ENCODE measurements at places on chromosomes 1 and 21.

DNA sequence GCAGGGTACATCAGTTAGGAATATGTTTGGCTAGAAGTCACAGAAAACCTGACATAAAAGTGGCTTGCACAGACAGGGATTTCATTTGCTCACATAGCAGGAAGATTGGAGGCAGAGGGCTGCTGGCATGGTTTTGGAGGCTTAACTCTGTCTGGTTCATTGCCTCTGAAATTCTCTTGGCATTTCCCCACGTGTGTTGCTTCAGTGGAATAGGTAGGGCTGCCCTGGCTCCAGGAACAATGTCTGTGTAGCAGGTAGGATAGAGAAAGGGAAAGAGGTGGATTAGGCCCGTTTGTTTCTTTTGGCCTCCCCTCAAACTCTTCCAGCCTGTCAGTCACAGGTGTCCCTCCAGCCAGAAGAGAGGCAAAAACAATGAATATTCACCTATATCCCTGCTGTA lies 20.5 kb upstream of the SIPA1L2 start:
- DNase-seq, result no peak

DNA sequence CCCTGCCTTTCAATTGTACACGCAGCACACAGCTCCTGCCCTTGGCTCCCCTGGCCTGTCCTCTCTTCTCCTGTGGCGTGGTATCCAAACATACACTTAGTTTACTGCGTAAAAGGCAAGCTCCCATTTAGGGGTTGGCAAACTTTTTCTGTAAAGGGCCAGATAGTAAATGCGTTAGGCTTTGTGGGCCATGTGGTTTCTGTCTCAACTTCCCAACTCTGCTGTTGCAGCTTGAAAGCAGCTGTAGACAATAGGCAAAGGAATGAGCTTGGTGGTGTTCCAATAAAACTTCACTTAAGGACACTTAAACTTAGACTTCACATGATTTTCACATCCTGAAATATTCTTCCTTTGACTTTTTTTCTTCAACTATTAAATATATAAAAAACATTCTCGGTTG lies 63.3 kb downstream of the RHOU start:
- DNase-seq, result no peak

DNA sequence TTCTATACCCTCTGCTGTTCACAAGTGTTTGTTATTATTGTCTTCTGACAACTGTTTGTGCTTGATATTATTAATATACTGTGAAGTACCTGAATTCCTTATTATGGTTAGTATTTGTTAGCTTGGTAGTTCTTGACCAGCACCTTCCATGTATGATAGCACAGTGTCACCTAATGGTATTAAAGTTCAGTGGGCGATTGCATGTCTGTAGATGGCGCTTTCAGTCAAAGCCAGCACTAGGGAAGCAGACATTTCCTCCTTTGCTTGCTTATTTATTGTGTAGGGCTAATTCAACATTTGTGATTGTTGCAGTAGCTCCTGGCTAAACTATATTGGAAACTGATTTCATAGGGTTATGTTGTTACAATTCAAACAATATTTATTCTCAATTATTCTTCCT lies 218.0 kb downstream of the ZP4 start:
- no peak for DNase-seq

DNA sequence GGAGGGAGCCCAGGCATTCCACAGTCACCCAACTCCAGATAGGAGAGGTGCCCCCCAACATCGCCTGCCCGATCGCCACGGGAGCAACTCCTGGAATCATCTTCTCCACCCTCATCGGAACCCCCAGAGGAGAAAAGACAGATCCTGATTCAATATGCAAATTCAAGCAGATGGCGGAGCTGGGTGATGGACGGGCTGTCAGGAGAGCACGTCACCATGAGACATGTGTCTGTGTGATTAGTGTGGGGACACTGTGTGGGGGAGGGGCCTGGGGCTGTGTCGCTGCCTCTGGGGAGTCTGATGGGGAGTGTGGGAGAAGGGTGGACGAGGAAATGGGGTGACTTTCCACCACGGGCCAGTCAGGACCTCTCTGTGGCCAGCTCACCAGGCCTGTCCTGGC lies 90.2 kb upstream of the CSF3R start:
- DNase-seq, result no peak

- DNase-seq, result no peak
Measured at GRCh38 chr1:152777510-152778137, 2.7 kb downstream of the LCE1F start.

GRCh38 chr21:45858180-45858579 lies 123.4 kb upstream of the COL6A1 start:
- no peak for DNase-seq

- no peak for DNase-seq
Measured at GRCh38 chr1:119103764-119104163, 36.7 kb downstream of the WARS2 start.

DNA sequence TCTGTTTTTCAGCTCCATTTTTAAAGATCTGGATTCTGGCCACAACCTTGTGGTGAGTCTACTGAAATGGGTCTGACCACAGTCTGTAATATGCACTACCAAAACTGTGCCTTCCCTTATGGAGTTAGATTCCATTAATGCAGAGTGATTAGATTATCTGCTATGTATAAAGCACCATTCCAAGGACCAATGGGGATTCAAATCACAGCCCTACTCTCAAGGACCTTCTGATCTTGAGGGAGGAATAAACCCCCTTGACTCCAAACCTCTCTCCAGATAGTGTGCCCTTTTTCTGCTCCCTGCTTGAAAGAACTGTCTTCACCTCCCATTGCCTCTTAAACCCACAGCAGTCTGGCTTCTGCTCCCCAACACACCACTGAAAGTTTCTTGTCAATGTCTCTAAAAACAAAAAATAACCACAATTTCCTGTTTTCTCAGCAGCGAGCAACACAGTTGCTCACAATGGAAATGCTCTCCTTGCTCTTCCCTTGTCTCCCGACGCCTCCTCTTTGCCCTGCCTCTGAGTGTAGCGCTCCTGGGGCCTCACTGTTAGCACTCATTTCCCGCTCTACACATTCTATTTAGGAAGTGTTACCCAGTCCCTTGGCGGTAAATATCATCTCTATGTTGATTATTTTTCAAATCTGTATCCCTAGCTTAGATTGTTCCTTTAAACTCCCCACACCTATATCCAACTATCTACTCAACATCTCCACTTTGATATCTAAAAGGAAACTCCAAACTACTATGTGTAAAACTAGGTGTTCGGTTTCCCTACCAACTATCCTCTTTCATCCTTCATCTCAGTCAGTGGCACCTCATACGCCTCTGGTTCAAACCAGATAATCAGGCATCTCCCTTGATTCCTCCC lies 13.6 kb downstream of the PCNX2 start:
- DNase-seq, result no peak

DNA sequence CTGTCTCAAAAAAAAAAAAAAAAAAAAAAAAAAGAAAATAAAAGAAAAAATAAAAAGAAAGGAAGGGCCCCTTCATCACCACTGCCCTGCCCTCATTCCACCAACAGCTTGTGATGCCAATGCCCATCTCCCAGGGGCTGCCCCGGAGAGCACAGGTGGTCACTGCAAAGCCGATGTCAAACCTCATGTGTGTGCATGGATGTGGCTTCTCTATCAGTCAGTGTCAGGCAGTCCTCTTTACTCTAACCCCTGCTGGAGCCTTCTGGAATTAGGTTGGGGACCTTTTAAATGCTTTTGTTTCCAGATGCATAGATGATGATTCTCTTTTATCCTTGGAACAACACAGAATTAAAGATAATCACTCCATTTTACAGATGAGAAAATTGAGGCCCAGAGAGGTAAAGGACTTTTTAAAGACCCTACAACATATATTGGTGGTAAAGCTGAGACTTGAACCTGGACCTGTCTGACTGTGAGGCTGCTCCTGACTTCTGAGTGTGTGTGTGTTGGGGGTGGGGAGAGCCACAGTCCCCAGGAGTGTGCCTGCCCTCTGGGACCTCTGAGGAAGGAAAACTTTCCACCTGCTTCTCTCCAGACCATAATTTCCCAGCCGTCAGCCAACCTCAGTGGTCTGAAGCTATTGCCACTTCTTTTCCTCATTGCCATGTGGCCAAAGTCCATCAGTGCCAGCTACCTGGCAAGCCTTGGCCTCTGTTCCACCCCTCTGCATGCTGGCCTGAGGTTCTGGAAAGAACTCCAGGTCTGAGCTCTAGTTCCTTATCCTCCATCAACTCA lies 3.0 kb upstream of the TMEM54 start:
- DNase-seq, result no peak

GRCh38 chr21:16945580-16945979 lies 567.3 kb upstream of the CXADR start:
- no peak for DNase-seq

DNA sequence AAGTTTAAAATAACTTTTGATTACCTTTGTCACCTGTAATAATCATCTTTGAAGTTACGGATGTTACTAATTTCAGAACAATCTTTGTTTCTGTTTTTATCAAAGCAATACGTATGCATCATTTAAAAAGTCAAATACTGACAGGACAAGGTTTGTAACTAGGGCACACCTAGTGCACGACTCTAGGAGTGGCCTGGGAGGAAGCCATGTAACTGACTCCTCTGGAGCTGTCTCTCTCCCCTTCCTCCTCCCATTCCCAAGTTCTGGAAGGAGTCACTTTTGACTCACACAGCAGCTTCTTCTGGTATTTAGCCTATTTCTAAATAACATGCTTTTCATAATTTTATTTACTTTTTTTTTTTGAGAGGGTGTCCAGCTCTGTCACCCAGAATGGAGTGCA lies 11.8 kb upstream of the RAP1GAP start:
- no peak for DNase-seq

GRCh38 chr1:10575616-10576015 lies 100.9 kb downstream of the PEX14 start:
- DNase-seq, result no peak

DNA sequence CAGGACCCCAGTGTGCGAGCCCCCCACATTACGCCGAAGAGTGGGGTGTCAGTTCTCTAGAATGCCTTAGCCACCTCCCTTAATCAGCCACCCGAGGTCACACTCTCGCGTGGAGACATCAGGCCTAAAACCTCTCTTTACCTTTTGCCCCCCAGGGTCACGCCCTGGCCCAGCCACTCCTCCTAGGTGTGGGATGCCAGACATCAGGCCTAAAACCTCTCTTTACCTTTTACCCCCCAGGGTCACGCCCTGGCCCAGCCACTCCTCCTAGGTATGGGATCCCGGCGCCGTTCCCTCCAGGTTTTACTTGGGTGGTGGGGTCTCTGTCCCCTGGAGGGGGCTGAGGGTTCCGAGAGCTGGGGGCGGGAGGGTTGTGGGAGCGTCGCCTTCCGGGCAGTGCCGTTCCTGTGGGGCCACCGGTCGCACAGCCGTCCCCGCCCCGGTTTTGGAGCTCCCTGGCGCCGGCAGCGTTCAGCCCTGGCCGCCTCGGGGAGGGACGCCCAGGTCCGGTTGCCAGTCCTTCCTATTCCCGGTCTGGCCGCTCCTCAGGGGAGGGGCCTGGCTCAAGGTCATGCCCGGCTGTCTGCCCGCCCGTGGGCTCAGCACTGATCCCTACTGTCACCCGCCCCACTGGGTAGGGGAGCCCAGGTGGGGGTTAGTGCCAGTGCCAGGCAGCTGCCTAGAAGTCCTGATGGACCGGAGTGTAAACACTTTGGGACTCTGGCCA lies 882 bp downstream of the VPS13D start:
- DNase-seq, result no peak

- DNase-seq, result no peak
Measured at GRCh38 chr21:25191141-25191540, 416.1 kb downstream of the MRPL39 start.

DNA sequence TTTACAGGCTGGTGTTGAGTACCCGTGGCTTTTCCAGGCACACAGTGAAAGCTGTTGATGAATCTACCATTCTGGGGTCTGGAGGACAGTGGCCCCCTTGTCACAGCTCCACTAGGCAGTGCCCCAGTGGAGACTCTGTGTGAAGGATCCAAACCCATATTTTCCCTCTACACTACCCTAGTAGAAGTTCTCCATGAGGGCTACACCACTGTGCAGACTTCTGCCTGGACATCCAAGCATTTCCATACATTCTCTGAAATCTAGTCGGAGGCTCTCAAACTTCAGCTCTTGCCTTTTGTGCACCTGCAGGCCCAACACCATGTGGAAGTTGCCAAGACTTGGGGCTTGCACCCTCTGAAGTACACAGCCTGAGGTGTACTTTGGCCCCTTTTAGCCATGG lies 227.8 kb downstream of the BACH1 start:
- no peak for DNase-seq

DNA sequence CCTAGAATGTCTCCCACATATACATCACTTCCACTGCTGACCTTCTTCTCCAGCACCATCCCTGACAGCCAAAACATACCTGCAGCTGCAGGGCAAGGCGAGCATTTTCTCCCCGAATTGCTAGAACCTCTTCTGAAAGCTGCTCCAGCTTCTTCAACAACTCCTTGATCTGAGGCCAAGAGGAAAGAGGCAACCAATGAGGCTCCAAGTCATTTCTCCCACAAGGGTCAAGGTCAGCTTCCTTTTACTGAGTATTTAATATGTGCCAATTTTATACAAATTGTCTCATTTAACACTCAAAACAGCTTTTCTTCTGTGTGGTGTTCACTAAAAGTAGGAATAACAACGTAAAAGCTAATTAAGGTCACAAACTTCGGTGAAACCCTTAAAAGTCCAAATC lies 9.4 kb upstream of the PIAS3 start:
- no peak for DNase-seq

DNA sequence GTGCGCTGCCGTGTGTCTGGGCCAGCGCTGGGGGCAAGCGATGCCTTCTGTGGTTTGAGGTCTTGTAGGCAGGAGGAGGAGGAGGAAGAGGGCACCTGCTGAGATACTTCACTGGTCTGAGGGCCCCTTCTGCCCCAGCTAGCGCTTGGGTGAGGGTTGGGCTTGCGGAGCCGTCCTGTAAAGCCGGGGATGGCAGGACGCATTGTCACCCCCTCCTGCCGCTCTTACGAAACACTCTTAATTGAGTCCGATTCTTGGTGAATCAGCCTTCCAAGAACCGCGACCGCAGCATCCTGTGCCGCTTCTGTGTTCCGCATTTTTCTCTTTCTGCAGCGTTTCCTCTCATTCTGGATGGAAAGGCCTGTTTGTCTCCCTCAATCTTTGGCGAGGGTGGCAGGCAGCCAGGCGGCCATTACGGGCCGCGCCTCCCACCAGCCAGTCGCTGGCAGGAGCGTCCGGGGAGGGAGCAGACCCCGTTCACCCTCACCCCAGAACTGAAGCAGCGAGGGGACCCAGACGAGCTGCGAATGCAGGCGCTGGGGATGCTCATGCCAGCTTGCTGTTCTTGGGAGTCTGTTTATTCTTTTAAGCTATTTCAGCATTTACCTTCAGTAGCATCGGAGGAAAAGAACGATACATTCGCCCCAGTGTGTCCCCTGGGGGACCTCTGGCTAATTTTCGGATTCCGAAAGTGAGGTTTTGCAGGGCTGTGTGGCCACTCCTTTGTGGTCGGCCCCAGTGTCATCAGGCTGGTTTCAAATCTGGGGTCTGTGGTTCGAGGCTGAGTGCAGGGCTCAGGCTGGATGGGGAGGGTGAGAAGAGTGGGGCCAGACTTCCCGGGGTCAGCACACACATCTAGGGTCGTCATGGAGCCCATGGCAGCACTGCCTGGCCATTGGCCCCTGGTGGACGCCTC lies 62.7 kb downstream of the SKI start:
- DNase-seq, result no peak

GRCh38 chr1:187143783-187144182 lies 315.0 kb downstream of the PLA2G4A start:
- DNase-seq, result no peak
